ENCODE measurements at places on chromosomes 12 and 14.

DNA sequence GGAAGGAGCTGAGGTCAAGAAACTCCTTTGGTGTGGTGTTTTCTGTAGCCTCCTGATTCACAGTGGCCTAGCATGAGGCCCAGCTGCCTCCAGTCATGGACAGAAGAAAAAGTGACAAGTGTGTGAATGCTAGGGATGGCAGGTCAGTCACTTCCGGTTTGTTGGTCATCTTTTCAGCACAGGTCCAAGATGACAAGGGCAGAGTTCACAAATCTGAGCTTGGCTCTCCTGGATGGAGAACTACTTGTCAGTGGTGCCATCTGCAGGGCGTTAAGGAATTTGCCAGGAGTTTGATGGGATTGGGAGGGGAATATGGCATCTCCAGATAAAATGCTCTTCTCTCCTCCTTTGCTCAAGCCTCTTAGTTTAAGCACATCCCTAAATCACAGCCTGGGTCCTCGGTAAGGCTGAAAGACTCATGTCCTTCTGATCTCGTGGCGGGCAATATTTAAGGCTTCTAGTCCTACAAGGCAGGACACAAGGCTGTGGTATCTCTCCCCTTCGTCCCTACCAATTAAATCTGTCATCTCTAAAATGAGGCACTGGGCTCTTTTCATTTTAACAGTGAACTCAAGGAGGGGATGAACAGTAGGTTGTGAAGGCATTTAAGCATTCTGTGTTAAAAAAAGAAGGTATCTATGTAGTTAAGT, 10.0 kb downstream of the TUBA1B start:
- no peak for DNase-seq

DNA sequence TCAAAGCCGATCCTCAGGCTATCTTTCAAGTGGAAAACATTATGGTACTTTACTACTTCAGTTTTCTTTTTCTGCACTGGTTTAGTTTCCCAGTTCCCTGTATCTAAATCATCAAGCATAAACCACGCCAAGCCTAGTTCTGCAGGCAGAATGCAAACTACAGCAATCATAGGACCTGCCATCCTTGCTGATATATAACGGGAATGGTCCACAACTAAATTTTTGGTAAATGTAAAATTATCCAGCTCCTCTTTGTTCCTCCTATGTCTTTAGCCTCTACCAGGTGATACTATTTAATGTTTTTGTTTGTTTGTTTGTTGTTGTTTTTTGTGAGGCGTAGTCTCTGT, 19.3 kb upstream of the PALS1 start:
- DNase-seq = no peak

GRCh38 chr12:50803230-50803875, 39.4 kb upstream of the TMPRSS12 start:
- DNase-seq = no peak

- no peak for DNase-seq
Observed at GRCh38 chr12:82904219-82904790, 217.6 kb downstream of the TMTC2 start.

Measured in activated CD8-positive, alpha-beta memory T cell treated with anti-CD3 and anti-CD28 coated beads for 4 hours (primary cell).